Neural crest cell (in vitro differentiated cells): ENCODE measurements at places on chromosomes 7 and 10. TPM values are rescaled to one million over a fixed set of nuclear protein-coding genes. Genes with fewer than 3 reads are reported as not detected.

TCERG1L gene
- total RNA-seq = 0.71 and 0.96 TPM in 2 replicates

KLHDC10 gene
- 32.4 and 33.8 TPM in 2 replicates for total RNA-seq

DNA sequence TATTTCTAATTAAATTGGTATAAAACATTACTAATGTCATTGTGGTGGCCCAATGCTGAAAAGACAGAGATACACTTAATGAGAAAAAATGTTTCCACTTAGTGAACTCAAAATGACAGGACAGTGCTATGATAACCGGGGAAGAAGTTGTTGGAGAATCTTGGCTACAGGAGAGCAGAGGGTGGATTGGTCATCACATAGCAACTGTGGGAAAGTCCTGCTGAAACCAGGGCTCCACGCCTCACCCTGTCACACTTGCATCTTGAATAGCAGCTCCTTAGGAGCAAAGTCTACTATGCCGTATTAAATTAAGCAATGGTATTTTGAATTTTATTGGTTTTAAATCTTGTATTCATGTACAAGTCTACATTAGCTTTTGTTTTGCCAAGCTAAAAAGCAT is 225.5 kb downstream of the KLF6 start:
- no peaks in the 10 kb centered on the region for H3K27me3 ChIP-seq
- no peak for DNase-seq

- peaks cover 66% of the 10 kb centered on the region for H3K36me3 ChIP-seq
- H3K4me3 ChIP-seq = no peak overlapping the region
- H3K27ac ChIP-seq = no peak overlapping the region
- no peak for DNase-seq
- no peaks in the 10 kb centered on the region for H3K4me1 ChIP-seq
- H3K27me3 ChIP-seq = no peaks in the 10 kb centered on the region
These were observed 11.7 kb downstream of the CASP7 start for GRCh38 chr10:113691381-113691780.

- peaks cover 16% of the 10 kb centered on the region for H3K4me1 ChIP-seq
- no peak overlapping the region for H3K4me3 ChIP-seq
- no peak for DNase-seq
- no peak overlapping the region for H3K27ac ChIP-seq
These were observed 472.9 kb upstream of the AKR1E2 start for GRCh38 chr10:4353059-4353655.

- no peak overlapping the region for H3K4me3 ChIP-seq
- no peak overlapping the region for H3K27ac ChIP-seq
- H3K27me3 ChIP-seq = no peaks in the 10 kb centered on the region
- peak; percentile 35 for DNase-seq
- peaks cover 4% of the 10 kb centered on the region for H3K4me1 ChIP-seq
These were observed 282.1 kb downstream of the KCND2 start for GRCh38 chr7:120554960-120555571.

DNA sequence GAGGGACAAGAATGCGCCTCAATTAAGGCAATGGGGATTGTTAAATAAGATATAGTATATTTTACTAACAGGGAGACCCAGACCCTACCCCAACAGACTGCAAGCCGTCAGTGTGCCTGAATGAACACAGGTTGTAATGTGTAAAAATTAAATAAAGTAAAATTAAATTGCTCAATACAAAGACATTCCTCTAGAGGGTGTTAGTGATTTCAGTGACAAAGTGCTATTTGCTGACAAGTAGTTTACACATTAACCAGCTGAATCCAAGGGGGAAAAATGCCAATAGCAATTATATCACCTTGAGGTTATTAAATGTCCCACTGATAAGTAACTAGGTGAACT is 110.5 kb downstream of the EBF3 start:
- H3K36me3 ChIP-seq = no peaks in the 10 kb centered on the region
- H3K4me3 ChIP-seq = no peak overlapping the region
- no peak for DNase-seq
- no peaks in the 10 kb centered on the region for H3K27me3 ChIP-seq
- H3K27ac ChIP-seq = no peak overlapping the region

GRCh38 chr7:28125431-28126409 is 54.9 kb downstream of the JAZF1 start:
- no peak overlapping the region for H3K4me3 ChIP-seq
- peaks cover 14% of the 10 kb centered on the region for H3K4me1 ChIP-seq
- no peaks in the 10 kb centered on the region for H3K36me3 ChIP-seq
- DNase-seq = no peak
- H3K27ac ChIP-seq = no peak overlapping the region
